ENCODE measurements at places on chromosomes 4 and X.

- DNase-seq, result no peak
Measured at GRCh38 chr4:81504112-81505003, 32.7 kb upstream of the RASGEF1B start.

DNA sequence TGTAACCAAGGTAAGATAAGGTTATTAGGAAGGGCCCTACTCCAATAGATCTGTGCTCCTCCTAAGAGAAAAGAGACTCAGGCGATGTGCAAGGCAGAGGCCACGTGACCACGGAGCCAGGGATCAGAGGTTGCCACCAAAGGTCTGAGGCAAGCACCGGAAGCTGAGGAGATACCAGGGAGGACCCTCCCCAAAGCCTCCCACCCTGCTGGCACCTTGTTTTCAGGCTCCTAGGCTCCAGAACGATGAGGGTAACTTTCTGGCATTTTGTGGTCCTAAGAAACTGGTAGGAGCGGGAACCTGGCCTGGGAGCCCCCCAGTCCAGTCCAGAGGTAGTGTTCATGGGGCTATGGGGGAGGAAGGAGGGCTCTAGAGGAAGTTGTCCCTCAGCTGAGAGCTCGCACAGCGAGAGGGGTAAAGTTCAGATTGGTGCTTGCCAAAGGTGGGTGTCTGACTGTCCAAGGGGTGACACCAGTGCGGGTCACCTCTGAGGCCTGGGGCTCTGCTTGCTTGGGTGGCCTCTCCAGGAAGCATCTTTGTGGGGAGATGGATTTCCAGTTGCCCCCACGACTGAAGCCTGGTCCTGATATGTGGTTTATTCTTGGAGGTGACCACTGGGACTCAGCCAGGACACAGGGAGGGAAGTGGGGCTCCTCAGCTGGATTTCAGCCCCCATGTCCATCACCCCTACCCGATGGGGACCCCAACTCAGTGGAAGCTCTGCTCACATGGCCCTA is 7.5 kb upstream of the LETM1 start:
- no peak for DNase-seq

DNA sequence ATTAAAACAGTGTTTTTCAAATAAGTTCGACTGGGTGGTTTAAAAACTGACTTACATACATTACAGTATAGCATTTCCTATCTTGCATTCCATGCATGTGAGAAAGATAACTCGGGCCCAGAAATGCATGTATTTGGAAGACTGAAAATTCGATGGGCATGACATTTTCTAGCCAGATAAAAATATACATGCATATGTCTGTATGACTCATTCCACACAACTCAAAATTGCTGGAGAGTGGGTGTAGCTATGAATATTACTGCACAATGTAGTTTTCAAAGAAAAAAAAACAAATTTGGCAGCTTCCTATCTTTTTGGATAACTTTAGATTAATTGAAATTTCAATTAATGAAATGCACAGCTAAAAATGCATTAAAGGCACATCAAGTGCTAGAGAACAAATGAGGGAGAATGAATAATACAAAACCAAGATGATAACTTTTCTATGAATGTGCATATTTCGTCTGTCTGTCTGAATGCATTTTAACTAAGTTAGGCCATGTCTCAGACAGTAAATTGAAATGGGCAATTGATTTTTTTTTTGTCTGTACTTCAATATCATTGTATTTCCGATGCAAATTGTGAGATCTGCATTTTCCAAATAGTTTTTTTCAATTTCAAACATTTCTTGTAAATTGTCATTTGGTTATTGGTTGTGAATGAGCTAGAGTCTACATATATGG is 54.5 kb upstream of the GABRA2 start:
- DNase-seq, result no peak

- no peak for DNase-seq
Measured at GRCh38 chrX:107324493-107325310, 118.3 kb downstream of the DNAAF6 start.

- DNase-seq, result no peak
Measured at GRCh38 chr4:76206222-76206942, 7.2 kb downstream of the SCARB2 start.

DNA sequence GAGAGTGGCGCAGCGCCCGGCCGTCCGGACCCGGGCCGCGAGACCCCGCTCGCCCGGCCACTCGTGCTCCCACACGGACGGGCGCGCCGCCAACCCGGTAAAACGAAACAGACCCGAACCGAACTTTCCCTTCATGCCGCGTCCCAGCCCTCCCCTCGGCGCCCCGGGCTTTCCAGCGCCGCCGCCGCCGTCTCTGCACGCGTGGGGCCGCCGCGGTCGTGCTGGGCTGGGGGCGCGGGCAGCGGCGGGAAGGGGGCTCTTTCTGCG is 222 bp downstream of the SMAD1 start:
- DNase-seq, result no peak

DNA sequence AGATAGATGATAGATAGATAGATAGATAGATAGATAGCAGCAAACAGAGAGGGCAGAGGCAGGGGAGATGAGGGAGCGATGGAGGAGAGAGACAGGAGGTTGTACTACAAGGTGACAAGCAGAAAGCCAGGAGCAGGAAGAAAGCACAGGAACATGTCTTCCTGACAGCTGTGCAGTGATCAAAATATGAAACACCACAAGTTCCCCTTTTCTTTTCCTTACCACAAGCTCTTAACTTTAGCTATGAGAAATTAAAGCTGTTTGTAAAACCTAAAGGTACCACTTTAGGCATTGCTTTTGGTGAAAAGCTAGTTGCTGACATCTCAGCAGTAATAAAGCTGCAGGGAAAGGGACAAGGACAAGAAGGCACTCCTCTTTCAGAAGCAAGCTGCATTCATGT is 9.1 kb upstream of the MAGED4B start:
- no peak for DNase-seq

DNA sequence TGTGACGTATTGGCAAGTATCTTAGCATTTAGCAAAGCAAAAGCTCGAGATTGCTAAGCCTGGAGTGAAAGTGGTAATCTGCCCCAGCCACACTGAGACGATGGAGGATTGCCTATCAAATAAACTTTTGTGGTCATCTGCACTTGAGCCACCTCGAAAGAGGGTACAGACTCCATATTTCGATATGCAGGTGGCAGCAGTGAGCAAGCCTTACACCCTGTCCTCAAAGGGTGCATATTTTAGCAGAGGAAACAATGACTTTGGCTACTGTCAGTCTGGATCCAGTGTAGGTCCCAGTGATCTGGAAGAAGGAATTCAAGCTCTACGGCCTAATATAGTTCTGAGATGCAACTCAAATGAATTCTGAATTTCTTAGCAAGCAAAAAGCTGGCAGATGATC is 153.9 kb downstream of the ATG4A start:
- DNase-seq, result no peak

DNA sequence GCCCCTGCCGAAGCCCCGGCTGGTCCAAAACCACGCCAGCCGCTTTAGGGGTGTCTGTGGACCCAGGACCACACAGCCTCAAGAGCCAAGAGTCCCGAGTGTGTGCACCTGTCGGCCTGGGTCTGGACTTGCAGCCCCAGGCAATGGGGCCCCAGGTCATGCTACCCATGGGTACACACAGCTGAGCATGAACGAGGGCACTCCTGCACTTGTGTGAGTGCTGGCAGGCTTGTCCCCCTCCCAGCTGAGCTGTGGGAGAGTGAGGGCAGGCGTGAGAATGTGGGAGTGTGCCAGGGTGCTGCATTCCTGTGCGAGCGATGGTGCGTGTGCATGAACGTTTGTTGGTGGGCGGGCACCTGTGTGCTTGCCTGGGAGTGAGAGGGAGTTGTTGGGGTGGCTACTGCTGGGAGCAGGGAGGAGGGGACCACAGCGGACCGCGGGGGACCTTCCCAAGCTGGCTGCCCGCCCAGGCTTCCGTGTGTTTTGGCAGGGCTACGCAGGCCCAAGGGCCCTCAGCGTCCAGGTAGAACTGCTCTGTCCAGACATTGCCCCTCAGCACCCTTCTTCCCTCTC is 30.8 kb downstream of the BLOC1S4 start:
- no peak for DNase-seq

GRCh38 chr4:10106421-10107039 is 10.1 kb downstream of the WDR1 start:
- DNase-seq, result peak; percentile 80

DNA sequence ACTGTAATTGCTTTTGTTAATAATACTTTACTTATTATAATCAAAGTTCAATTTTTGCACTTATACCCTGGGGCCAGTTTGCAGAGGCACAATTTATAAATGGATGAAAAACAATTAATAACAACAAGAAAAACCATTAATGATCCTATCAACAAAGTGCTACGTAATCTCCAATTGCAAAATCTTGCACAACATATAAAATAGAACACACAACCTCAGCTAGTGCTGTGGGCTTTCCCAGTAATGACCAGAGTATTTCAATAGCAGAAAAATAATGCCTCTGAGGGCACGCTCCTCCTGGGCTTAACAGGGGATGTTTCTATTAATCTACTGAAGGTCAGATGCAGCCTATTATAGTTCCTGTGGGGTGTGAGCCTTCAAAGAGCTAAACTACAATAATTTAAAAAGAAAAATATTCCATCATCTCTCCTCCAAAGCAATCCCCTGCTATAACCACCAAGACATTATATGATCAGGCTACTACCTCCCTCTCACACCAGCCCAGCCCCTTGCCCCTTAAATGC is 508.5 kb upstream of the SLIT2 start:
- DNase-seq, result no peak

- DNase-seq, result no peak
Measured at GRCh38 chr4:48669086-48669485, 111.0 kb downstream of the FRYL start.
